ENCODE measurements at places on chromosomes 5 and 9. TPM values are rescaled to one million over a fixed set of nuclear protein-coding genes. Genes with fewer than 3 reads are reported as not detected.

The ZNF79 gene
- polyA plus RNA-seq = 6.6 TPM

The IL5 gene
- polyA plus RNA-seq = not detected

DNA sequence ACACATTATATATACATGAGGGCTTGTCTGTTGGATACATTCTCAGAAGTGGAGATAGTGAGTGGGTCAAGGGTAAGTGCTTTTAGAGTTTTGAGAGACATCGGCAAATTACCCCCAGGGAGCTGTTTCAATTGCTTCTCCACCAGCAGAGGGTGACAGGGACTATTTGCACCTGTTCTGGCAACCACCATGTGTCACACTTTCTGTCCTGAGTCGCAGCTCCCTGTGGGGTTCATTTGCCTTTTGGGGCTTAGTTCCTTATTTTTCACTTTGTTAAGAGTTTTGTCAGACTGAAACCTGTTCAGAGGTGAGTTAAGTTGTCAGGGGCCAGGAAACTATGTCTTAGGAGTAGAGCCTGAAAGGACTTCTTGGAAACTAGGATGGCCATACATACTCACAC is 20.1 kb upstream of the SLC36A1 start:
- H3K27ac ChIP-seq = no peak overlapping the region
- H3K4me3 ChIP-seq = no peak overlapping the region
- H3K4me1 ChIP-seq = no peaks in the 10 kb centered on the region

DNA sequence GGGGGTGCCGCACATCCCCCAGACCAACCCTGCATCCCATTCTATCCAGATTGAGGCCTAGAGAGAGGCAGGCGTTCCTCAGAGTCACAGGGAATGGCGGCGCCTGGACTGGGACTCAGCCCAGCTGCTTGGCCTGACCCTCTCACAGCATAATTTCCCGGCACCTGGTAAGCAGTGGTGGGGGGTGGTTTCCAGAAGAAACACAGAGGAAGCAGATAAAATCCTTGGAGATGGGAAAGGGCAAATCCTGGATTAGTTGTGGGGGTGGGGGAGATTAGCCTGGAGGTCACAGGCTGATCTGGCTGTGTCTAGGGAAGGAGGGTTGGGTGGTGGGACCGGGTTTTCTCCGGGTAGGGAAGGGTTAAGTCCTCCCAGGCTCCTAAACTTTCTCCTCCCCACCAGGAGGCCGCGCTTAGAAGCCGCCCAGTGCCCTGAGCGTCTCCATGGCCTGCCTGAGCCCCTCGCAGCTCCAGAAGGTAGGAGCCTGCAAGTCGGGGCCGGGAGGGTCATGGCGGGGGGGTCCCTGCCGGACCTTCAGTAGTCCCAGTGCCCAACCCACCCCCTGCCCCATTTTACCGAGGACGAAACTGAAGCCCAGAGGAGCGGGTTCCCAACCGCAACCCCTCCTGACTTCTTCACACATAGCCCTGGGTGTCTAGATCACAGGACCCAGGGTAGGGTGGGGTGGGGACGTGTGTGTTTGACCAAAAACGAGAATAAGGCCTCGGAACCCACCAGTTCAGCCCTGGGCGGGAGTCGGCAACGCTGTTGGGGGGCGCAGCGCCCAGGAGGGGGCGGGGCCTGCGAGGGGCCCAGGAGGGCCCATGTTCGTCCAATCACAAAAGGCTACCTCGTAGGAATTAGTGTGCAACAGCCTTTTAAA is 1.3 kb downstream of the PHYHD1 start:
- H3K27ac ChIP-seq = peak overlapping the region; percentile 30
- peaks cover 33% of the 10 kb centered on the region for H3K4me1 ChIP-seq
- H3K36me3 ChIP-seq = peaks cover 18% of the 10 kb centered on the region
- no peak for DNase-seq
- H3K4me3 ChIP-seq = peak overlapping the region; percentile 27

The TSSK1B gene
- polyA plus RNA-seq = 0.07 TPM

GRCh38 chr5:67581203-67581602 is 384.6 kb upstream of the CD180 start:
- peaks cover 12% of the 10 kb centered on the region for H3K4me1 ChIP-seq
- H3K27me3 ChIP-seq = no peaks in the 10 kb centered on the region
- no peak overlapping the region for H3K4me3 ChIP-seq
- H3K36me3 ChIP-seq = no peaks in the 10 kb centered on the region
- peak; percentile 11 for DNase-seq
- no peak overlapping the region for H3K27ac ChIP-seq

DNA sequence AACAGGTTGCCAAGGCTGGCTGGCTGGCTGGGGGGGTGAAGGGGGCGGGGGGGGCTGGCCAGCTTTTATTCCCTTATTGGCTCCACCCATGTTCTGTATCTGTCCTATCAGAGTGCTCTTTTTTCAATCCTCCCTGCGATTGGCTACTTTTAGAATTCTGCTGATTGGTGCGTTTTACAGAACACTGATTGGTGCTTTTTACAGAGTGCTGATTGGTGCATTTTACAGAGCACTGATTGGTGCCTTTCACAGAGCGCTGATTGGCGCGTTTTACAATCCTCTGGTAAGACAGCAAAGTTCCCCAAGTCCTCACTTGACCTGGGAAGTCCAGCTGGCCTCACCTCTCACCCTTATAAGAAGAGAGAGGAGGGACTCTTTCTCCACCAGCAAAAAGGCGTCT is 175.9 kb downstream of the ERCC6L2 start:
- H3K4me3 ChIP-seq = no peak overlapping the region
- H3K36me3 ChIP-seq = no peaks in the 10 kb centered on the region
- H3K27me3 ChIP-seq = peaks cover 4% of the 10 kb centered on the region
- H3K27ac ChIP-seq = no peak overlapping the region
- DNase-seq = no peak

- no peaks in the 10 kb centered on the region for H3K36me3 ChIP-seq
- H3K27ac ChIP-seq = no peak overlapping the region
- H3K4me3 ChIP-seq = no peak overlapping the region
- H3K4me1 ChIP-seq = peaks cover 13% of the 10 kb centered on the region
Measured at GRCh38 chr9:98054376-98054951, 2.1 kb upstream of the NANS start.

DNA sequence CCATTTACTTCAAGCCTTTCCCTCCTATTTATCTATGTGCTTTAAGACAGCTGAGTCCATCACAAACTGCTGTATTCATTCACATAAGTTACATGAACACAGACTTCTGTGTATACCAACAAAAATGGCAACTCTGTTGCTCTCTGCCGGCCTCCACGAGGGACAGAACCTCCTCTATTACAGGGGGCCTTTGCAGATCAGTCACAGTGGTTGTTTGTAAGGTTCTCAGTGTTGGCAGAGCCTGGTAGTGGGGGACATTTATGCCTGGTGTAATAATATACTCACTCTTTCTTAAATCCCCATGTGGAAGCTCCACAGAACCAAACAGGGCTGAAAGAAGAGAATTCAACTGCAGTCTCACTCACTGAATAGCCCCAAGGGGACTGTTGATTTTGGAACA is 76.5 kb downstream of the SLC1A1 start:
- H3K27ac ChIP-seq = no peak overlapping the region
- no peaks in the 10 kb centered on the region for H3K4me1 ChIP-seq
- H3K27me3 ChIP-seq = no peaks in the 10 kb centered on the region
- no peak for DNase-seq
- no peak overlapping the region for H3K4me3 ChIP-seq

DNA sequence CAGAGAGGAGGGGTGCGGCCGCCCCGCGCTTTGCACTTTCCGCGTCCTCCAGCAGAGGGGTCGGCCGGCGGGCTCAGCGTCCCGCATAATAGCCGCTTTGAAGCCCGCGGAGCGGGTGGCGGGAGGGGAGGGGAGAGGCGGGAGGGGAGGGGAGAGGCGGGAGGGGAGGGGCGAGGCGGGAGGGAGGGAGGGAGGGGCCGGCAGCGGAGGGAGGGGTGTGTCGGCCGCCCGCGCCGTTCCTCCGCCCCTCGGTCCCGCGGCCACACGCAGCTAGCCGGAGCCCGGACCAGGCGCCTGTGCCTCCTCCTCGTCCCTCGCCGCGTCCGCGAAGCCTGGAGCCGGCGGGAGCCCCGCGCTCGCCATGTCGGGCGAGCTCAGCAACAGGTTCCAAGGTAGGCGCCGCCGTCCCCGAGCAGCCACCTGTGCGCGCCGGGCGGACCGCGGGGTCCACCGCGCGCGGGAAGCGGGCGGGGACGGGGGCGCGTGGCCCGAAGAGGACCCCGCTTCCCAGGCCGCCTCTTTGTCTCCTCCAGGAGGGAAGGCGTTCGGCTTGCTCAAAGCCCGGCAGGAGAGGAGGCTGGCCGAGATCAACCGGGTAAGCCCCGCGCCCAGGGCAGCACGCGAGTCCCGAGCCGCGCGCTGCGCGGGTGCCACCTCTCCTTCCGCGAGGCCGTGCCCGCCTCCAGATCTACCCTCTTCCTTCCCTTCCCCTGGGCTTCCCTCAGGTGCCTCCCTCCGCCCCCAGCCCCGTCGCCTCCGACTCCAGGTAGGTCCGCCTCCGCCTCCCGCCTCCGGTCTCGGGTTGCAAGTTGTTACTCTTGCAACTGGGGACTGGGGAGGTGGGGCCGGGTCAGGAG is at the start of gene AIF1L:
TSS of gene AIF1L (plus strand) at position 263 of the 857 bp plus-strand sequence. CDS start at position 362, 99 bp downstream.
- H3K4me3 ChIP-seq = peak within 1 kb of the TSS; percentile 48
- peak; percentile 45 for DNase-seq
- H3K27ac ChIP-seq = no peak within 1 kb of the TSS
- H3K36me3 ChIP-seq = no peaks in the 10 kb centered on the region
- peaks cover 6% of the 10 kb centered on the region for H3K4me1 ChIP-seq
- peaks cover 40% of the 10 kb centered on the region for H3K27me3 ChIP-seq

DNA sequence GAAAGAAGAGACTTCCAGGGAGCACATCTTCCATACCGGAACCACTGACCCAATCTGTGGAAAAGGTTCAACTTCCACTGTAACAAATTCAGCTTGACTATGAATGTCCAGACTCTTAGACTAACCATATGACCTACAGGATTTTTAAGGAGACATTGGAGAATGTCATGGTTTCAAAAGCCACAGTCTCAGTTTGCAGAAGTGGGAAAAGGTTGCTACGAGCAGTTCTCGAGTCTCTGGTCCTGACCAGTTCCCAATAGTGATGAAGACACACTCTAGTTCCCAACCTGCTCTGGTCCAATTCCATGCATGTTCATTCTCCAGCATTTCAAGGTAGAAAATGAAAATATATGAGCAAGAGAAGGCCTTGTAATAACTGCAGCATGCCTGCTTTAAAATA is 158.0 kb downstream of the MAPKAP1 start:
- no peaks in the 10 kb centered on the region for H3K27me3 ChIP-seq
- H3K4me1 ChIP-seq = no peaks in the 10 kb centered on the region
- DNase-seq = no peak
- no peak overlapping the region for H3K4me3 ChIP-seq
- peaks cover 16% of the 10 kb centered on the region for H3K36me3 ChIP-seq

The CDKN2B gene
- 19.9 TPM for polyA plus RNA-seq

- DNase-seq = no peak
- H3K27ac ChIP-seq = no peak overlapping the region
- no peak overlapping the region for H3K4me3 ChIP-seq
- H3K4me1 ChIP-seq = no peaks in the 10 kb centered on the region
- H3K36me3 ChIP-seq = no peaks in the 10 kb centered on the region
Measured at GRCh38 chr9:95640336-95640735, 123.6 kb upstream of the PTCH1 start.

GRCh38 chr9:133058550-133059320 is 3.0 kb upstream of the CEL start:
- peaks cover 36% of the 10 kb centered on the region for H3K4me1 ChIP-seq
- peaks cover 5% of the 10 kb centered on the region for H3K27me3 ChIP-seq
- no peak overlapping the region for H3K4me3 ChIP-seq
- no peak for DNase-seq

GRCh38 chr5:31707329-31707728 is 68.4 kb downstream of the PDZD2 start:
- H3K36me3 ChIP-seq = no peaks in the 10 kb centered on the region
- H3K27ac ChIP-seq = no peak overlapping the region
- H3K4me3 ChIP-seq = no peak overlapping the region
- no peaks in the 10 kb centered on the region for H3K27me3 ChIP-seq

DNA sequence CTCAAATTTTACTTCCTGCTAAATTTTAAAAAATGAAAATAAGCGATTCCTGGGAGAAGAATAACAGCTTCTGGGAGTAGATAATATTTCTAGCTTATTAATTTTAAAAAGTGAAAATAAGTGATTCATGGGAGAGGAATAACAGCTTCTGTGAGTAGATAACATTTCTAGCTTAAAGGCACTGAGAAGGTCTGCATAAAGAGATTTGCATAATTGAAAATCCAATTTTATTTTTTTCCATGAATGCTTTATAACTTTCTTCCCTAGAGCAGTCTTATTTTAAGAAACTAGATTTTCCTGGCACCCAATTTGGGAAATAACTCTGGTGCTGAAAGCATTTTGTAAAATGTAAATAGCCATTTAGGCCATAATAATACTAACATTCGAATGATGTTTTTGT is 65.9 kb upstream of the ASTN2 start:
- no peak overlapping the region for H3K27ac ChIP-seq
- no peak for DNase-seq
- H3K27me3 ChIP-seq = no peaks in the 10 kb centered on the region
- H3K36me3 ChIP-seq = no peaks in the 10 kb centered on the region
- no peaks in the 10 kb centered on the region for H3K4me1 ChIP-seq
- H3K4me3 ChIP-seq = no peak overlapping the region

DNA sequence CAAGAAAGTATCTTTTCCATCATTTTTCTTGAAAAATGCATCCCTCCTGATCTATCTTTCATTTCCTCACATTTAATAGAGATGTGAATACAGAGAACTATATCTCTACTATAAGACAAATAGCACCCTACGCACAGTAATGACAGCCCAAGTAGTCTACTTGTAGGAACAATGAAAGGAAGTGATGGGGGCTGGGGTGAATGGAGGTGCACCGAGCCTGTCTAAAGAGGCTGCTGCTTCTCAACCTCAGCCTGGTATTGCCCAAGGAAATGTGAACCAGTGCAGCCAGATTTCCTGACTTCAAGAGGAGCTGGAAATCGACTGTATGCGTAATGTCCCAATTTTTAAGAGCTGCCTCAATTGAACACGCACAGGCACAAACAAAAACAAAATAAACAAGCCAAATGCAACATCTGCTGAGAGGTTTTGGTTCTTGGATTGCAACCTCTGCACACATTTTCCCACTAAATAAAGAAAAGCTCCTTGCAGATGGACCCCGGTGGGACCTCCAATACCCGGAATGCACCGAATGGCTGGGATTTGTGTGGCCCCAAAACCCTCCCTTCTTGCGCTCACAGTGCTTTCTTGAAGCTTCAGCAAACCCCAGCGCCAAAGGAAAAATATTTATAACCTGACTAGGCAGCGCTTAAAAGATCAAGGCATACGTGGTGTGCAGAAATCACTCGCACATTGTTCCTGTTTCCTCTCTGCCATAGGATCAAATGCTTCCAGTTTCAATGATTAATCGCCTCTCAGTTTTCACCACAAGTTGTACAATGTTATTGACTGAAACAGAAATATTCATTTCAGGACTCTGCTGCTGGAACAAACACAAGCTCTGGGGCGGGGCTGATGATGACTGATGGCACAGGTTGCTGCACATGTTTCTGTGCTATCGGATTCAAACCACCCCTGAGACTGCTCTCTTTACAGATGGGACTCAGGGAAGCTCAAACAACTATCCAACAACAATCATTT is 68.3 kb downstream of the KCNIP1 start:
- no peak for DNase-seq
- no peaks in the 10 kb centered on the region for H3K4me1 ChIP-seq
- H3K27ac ChIP-seq = no peak overlapping the region

Measured in keratinocyte (primary cell).